Body of pancreas (tissue), 4 donors: ENCODE measurements at places on chromosomes 6 and 20. TPM values are rescaled to one million over a fixed set of nuclear protein-coding genes. Genes with fewer than 3 reads are reported as not detected.

Gene ACTL10
- 4.9 TPM for total RNA-seq

Gene EDN3
- 4.7 TPM for total RNA-seq

Gene HLA-DPB1
- 52.4 TPM for total RNA-seq

Gene MAS1
- total RNA-seq: not detected

Gene HNF4A
- 28.3 TPM for total RNA-seq

Gene CTAGE9
- not detected for total RNA-seq

DNA sequence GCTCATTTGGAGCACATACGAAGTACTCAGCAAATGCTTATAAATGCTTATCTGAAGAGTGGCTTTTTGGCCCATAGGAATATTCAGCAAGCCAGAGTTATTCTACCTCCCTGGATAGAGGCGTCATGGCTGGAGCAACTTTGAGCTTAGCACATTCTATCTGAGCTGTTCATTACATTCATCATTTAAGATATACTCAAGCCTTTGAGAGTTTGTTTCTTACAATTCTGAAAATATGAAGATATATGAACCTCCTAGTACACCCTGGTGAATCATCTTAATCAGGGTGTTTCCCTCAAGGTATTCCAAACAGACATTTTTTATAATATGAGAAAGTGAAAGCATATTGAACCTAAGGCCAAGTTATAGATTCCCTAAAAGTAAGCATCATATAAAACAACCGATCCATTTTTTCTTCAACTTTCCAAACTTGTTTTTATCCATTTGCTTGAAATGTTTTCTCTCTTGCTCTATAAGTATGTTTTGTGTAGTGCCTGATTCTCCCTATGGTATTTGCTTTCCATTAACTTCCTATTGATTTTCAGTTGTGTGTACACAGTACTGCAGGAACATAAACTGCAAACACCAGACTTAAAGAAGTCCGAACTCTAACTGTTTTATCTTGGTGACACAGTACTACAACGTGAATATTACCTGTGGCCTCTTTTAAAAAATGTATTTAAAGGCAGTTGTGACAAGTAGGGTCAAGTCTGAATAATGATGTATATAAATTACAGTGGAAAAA, 139.7 kb upstream of the PTPRK start:
- no peaks in the 10 kb centered on the region for H3K36me3 ChIP-seq
- no peak overlapping the region for H3K27ac ChIP-seq
- DNase-seq: no peak
- H3K27me3 ChIP-seq: no peaks in the 10 kb centered on the region

GRCh38 chr20:63056236-63057170, 49.7 kb upstream of the BHLHE23 start:
- no peaks in the 10 kb centered on the region for H3K36me3 ChIP-seq
- peak; percentile 9 for DNase-seq
- no peaks in the 10 kb centered on the region for H3K4me1 ChIP-seq
- no peak overlapping the region for H3K4me3 ChIP-seq
- no peak overlapping the region for H3K27ac ChIP-seq
